ENCODE measurements at places on chromosomes 5 and 9.

GRCh38 chr5:164439799-164440198 lies 934.4 kb downstream of the MAT2B start:
- DNase-seq, result no peak

DNA sequence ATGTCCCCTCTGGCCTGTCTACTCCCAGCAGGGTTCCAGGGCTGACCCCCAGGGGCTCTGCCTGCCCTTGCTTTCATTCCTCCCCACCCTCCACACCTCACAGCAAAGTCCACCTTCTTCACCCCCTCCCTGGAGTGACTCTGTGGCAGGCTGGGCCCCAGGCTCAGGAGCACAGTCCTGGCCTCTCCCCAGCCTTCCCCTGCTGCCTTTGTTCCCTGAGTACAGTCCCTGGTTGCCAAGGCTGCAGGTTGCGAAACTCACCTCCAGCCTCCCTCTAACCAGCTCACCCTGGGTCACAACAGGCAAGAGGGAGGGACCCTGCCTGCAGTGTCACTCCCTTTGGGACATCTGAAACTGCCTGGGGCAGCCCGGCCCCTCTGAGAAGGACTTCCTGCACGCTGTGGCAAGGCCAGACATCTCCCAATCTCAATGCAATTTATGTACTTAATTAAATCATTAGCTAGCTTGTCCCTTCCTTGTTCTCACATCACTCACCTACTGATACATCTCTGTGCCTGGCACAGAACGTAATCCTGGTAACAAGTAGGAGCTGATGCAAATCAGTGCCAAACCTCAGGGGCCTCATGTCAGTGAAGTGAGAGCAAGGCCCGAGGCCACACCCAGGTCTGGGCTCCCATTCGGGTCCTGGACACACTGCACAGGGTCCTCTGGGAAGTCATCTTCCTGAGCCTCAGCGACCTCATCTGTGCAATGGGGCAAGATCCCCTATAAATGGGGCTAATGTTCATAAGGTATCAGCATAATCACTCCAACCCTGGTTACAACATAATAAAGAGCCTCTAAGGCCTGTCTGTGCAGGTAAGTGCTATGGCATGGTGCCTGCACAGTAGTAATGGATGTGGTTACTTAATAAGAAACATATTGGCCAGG lies 27.3 kb upstream of the TRIM14 start:
- peak; percentile 57 for DNase-seq

DNA sequence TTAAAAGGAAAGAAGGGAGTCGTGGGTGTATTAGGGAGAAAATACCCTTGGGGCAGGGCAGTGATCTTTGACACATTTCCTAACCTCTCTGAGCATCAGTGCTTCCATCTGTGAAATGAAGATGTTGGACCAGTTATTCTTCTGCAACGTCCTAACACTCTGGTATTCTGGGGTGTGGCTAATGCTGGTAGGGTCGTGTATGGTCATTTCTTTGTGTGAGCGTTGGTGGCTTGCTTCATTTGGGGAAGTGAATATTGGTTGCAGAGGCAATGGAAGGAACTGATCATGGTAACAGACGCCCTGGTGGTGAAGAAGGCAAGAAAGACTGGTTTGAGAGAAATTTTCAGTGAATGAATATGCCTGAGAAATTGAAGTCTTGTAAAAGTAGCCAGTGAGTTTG lies 67.9 kb upstream of the TTC23L start:
- DNase-seq, result no peak

- DNase-seq, result no peak
Observed at GRCh38 chr5:179316111-179316551, 29.1 kb downstream of the ADAMTS2 start.

- no peak for DNase-seq
Observed at GRCh38 chr9:132383462-132383883, 23.2 kb downstream of the TTF1 start.

DNA sequence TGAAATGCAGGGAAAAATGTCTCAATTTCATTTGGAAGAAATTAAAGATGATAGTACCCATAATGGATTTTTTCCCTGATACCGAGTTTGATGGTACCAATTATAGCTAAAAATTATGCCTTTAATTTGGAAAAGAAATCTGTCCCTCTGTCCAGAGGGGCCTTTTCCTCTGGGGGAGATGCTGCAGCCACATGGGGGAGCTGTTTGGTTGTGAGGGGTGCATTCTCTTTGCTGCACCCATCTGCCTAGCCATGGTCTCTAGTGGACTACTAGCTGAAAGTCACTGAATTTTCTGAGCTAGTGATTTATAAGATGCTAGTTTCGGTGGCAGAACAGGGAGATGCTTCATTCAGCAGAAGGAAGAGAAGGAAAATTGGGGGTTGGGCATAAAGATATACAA lies 9.6 kb downstream of the SEC61B start:
- DNase-seq, result peak; percentile 2

DNA sequence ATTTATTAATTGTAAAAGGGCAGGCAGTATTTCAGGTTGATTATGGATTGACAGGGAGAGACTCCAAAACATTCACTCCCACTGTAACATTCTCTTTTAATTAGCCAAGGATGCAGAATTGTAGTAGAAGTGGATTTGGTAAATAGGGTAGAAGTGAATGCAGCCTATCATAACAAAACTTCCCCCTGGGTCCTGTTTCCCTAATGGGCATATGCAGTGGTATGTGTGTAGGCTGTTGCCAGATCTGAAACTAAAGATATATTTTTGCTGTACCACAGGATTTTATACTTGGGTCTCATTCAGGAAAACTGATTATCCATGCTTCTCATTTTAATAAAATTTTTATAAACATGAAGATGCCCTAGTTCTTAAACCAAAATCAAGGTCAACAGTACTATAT lies 351.2 kb downstream of the KDM4C start:
- no peak for DNase-seq

- no peak for DNase-seq
Observed at GRCh38 chr9:121328876-121329681, 41.0 kb downstream of the STOM start.

GRCh38 chr9:88905506-88905905 lies 85.8 kb upstream of the S1PR3 start:
- no peak for DNase-seq

DNA sequence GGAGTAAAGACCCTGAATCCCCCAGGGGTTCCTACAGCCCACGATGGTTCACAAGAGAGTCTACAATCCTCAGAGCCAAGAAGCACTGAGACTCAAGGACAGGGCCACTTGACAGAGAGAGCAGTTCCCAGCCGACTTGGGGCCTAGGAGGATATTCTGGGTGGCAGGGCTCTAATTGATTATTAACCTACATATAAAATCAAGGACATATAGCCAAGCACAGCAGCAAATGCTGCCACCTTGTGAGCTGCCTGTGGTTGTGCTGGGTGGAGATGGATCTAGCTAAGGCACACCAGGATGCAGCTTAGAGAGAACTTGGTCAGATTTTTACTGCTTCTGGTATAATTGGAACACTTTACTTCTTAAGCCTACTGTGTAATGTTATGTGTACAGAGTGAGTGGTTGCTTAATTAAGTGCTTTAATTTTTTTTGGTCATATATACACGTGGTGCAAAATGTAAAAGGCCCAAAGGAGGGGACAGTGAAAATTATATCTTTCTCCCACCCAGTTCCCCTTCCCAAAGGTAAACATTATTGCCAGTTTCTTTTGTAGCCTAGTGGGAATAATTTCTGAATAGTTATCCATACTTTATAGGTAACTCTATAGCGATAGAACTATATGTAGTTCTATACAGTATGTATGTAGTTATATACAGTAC lies 78.8 kb downstream of the F2RL2 start:
- no peak for DNase-seq

GRCh38 chr5:138354387-138354786 lies 1.9 kb downstream of the KDM3B start:
- no peak for DNase-seq

DNA sequence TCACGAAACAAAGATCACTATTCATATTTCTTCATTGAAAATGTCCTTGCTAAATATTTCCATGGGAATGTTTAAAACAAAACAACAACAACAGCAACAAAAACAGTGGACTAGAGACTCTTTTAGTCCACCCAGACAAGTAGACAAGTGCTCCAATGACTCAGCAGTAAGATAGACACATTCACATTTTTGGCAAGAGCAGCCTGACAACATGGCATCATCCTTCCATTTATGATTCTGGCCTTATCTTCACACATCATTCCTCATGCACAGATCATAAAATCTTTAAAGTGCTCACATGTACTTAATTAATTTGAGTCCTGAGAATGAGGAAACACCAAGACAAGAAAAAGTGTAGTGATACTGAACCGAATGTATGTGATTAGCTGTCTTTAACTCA lies 132.6 kb upstream of the PDE4D start:
- DNase-seq, result no peak

DNA sequence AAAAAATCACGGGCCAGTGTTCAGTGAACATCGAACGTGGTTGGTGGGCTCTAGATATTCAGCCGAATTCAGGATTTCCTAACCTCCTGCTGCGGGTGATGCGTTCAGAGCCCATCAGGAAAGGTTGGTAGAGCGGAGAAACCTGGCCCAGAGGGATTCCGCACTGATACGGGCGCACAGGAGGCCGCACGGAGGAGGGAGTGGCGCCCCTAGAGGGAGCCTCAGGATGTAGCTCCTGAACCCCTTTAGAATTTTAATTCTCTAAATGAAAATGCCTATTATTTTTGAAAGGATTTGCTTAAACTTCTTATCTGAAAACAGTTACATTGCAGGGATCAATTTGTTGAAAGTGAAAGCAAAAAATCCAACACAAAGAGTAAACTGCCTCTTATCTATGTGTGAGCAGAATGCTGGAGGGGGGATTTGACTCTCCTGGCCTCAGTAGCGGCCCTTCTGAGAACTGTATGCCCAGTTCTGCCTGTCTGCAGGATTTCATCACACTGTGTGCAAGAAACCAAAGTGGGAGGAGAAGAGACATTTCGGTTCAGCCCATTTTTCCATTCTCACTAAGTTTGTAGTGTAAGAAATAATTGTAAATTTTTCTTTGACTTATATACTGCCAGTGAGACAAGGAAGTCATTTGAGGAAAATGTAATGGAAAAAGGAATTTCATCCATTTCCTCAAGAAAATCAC lies 75.9 kb downstream of the TENT4A start:
- no peak for DNase-seq

All from NCI-H1417 (cell line).